ENCODE measurements at places on chromosomes 12 and 14. TPM values are rescaled to one million over a fixed set of nuclear protein-coding genes. Genes with fewer than 3 reads are reported as not detected.

The C12orf54 gene
- not detected for total RNA-seq

The ANO2 gene
- not detected for total RNA-seq

The KCNH3 gene
- total RNA-seq, result 0.08 TPM

The TSHR gene
- total RNA-seq, result not detected

The LGR5 gene
- not detected for total RNA-seq

The GPRC5D gene
- not detected for total RNA-seq

The CLEC7A gene
- not detected for total RNA-seq

The GAPDH gene
- total RNA-seq, result 7,155 TPM

The CD4 gene
- not detected for total RNA-seq

The TAS2R42 gene
- not detected for total RNA-seq

The ZNF641 gene
- total RNA-seq, result 9.9 TPM

The AQP2 gene
- not detected for total RNA-seq

The TGM1 gene
- total RNA-seq, result not detected

The C1S gene
- 35.0 TPM for total RNA-seq

The TMBIM4 gene
- 206 TPM for total RNA-seq

The RHOJ gene
- total RNA-seq, result 0.32 TPM

The NXPH4 gene
- total RNA-seq, result 0.13 TPM

The DHRS4 gene
- 58.2 TPM for total RNA-seq

The ASIC1 gene
- 0.50 TPM for total RNA-seq

The RNASE9 gene
- not detected for total RNA-seq

The C14orf39 gene
- not detected for total RNA-seq

The SLC17A8 gene
- not detected for total RNA-seq

The CLEC4D gene
- not detected for total RNA-seq

The LRTM2 gene
- not detected for total RNA-seq

The GDF3 gene
- not detected for total RNA-seq

The GLT8D2 gene
- total RNA-seq, result 40.1 TPM

The RPL10L gene
- not detected for total RNA-seq

The LYZ gene
- not detected for total RNA-seq

The HOXC12 gene
- total RNA-seq, result 11.0 TPM

The CLECL1 gene
- total RNA-seq, result not detected

The CLIP1 gene
- total RNA-seq, result 33.7 TPM

The CRACR2A gene
- 1.1 TPM for total RNA-seq

The RAD52 gene
- total RNA-seq, result 13.1 TPM

The RPL41 gene
- 2,760 TPM for total RNA-seq

The GLIPR1L1 gene
- not detected for total RNA-seq

The FIGNL2 gene
- total RNA-seq, result not detected

The WNT5B gene
- total RNA-seq, result 8.9 TPM

The TAS2R7 gene
- not detected for total RNA-seq

The FBXO33 gene
- total RNA-seq, result 9.1 TPM

The E2F7 gene
- 22.1 TPM for total RNA-seq

The PROX2 gene
- total RNA-seq, result not detected

The TMCC3 gene
- 1.9 TPM for total RNA-seq

The DNAH10 gene
- total RNA-seq, result 1.00 TPM

The OTOGL gene
- total RNA-seq, result 0.50 TPM

The EPYC gene
- total RNA-seq, result not detected

The DPY19L2 gene
- 7.0 TPM for total RNA-seq

The ACOT6 gene
- total RNA-seq, result not detected

The GALNT8 gene
- not detected for total RNA-seq

Data from SJSA1 (cell line).